ENCODE measurements at places on chromosomes 3 and 15.

GRCh38 chr15:54521206-54521605 lies 543.0 kb downstream of the UNC13C start:
- DNase-seq, result no peak

DNA sequence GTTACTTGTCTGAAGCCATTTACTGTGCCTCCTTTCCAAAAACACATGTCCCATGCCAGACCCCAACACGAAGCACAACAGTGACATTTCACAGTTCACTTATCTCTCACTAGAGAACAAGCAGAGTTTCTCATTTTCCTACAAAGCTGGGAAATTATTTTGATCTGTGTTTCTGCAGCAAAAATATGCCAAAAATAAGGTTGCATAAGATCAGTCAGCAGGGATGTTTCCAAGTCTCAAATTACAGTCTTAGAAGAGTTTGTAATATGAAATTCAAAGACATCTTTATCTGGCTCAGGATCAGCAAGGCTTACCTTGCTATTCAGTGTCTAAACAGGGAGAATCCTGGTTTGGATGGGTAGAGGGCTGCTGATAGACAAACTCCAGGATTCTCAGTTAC lies 75.5 kb downstream of the GJD2 start:
- no peak for DNase-seq

- no peak for DNase-seq
Measured at GRCh38 chr3:171001957-171002694, 24.4 kb downstream of the SLC2A2 start.

GRCh38 chr3:132231633-132232032 lies 85.6 kb upstream of the ACP3 start:
- no peak for DNase-seq

- no peak for DNase-seq
Measured at GRCh38 chr3:7766530-7766929, 735.1 kb upstream of the LMCD1 start.

DNA sequence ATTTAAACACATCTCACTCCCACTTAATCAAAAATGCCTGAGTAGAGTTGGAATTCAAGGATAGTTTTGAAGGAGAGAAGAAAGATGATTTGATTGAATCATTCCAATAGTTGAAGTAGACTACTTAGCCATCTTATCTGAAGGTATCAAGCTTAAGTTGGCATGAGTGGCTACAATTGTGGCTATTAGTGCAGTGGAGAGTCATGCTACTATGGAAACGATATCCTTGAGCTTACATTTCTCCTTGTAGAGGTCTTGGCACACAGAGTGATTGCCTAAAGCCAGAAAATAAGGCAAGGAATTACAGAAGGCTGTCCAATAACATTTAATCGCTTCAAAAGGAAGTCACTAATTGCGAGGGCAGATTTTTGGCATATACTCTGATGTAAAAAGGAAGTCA lies 1022.7 kb downstream of the IGSF11 start:
- no peak for DNase-seq

- DNase-seq, result no peak
Measured at GRCh38 chr3:159632128-159632527, 356.5 kb upstream of the IL12A start.

- DNase-seq, result no peak
Measured at GRCh38 chr3:59189526-59189925, 139.7 kb upstream of the CFAP20DC start.

GRCh38 chr15:68211656-68212320 lies 6.7 kb upstream of the CALML4 start:
- no peak for DNase-seq

DNA sequence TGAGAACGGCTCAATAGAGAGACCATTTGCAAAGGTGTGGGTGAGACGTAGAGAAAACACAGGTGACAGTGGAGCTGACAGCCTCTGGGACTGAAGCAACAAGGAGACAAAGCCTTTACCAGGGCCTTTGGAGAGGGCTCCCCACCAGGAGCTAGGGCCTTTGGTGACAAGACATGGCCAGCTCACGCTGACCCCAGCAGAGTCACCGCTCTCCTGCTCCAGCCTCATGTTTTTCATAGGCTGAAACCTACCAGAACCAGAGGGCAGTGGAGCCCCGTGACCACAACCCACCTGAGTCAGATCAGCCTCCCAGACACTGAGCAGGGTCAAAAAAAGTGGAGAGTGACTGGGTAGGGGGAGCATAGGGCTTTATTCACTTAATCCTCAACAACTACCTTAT lies 214.7 kb downstream of the SHQ1 start:
- DNase-seq, result no peak

- DNase-seq, result no peak
Measured at GRCh38 chr3:154515921-154516320, 85.9 kb upstream of the GPR149 start.

GRCh38 chr3:118635711-118636110 lies 398.9 kb downstream of the IGSF11 start:
- no peak for DNase-seq

GRCh38 chr15:101045236-101045646 lies 126.1 kb downstream of the LRRK1 start:
- DNase-seq, result no peak

GRCh38 chr3:144182501-144182900 lies 210.9 kb downstream of the DIPK2A start:
- DNase-seq, result no peak

DNA sequence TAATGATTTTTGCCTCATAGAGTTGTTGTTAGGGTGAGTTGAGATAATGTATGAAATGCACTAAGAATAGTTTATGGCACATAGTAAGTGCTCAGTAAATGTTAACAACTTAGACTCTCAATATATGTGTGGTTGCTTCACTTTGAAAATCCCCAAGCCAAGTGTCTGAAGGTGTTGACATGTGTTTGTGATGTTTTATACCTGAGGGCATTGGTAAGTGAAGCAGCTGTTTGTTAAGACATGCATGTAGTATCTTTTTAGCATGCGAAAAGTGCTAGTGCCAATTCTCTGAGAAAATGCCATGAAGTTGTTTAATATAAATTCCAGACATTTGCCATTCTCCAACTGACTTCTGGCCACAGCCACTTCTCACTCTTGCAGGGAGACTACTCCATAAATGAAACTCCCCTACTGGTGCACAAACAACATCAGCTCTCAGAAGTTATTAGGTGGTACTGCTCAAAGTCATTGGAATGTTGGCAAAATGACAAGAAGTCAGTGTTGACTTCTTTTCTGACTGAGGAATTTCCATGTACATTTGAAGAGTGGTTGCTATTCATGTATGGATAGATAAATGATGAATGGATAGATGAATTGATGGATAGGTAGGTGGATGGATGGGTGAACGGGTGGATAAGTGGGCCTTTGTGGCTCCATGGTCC lies 103.6 kb upstream of the NUDT16 start:
- DNase-seq, result no peak

DNA sequence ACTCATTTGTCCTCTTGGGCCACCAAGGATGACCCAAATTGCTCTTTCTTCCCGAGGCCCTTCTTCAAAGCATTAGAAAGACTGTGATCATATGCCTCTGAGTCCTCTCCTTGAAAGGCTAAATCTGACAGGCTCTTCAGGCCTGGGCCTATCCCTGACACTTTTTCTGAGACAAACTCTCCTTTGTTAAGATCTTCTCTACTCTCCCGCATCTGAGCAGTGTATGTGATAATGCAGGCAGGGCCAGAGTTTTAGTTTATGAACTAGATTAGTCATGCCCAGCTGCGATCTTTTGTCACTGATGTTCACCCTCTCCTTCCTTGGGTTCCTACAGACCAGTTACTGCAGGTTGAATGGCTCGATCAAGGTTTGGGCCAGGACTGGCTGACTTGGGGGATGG lies 39.2 kb downstream of the MASP1 start:
- no peak for DNase-seq

DNA sequence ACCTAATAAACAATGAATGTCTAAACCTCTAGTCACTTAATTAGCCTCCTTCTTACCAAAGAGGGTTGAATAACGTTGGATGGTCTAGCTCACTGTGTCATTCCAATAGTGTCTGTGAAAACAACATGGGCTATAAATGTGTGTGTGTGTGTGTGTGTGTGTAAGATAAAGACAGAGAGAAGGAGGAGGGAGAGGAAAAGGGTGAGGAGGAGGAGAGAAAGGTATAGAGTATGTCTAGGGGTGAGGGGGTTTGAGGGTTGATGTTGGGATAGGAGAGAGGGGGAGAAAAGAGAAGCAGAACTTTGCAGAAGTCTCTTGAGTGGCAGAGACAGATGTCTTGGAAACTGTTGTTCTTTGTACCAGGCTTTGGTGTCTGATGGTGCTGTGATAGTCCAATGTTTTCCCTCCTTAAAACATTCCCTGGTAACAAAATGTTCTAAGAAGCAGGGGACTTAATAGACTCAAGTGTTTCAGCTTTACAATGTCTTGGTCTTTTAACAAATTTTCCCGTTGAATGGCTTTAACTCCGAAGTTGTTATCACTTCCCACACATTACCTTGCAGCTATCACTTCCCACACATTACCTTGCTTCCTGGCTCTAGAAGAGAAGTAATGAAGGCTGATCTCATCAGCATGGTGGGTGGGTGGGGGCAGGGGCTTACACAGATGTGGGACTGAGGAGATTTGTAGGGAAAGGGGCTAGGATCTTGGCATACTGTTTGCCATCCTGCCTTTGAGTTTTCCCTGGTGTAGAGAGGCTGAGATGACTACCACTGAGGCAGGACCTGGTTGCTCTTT lies 57.8 kb upstream of the ETV5 start:
- no peak for DNase-seq

- DNase-seq, result no peak
Measured at GRCh38 chr3:157086775-157087174, 73.2 kb downstream of the CCNL1 start.

DNA sequence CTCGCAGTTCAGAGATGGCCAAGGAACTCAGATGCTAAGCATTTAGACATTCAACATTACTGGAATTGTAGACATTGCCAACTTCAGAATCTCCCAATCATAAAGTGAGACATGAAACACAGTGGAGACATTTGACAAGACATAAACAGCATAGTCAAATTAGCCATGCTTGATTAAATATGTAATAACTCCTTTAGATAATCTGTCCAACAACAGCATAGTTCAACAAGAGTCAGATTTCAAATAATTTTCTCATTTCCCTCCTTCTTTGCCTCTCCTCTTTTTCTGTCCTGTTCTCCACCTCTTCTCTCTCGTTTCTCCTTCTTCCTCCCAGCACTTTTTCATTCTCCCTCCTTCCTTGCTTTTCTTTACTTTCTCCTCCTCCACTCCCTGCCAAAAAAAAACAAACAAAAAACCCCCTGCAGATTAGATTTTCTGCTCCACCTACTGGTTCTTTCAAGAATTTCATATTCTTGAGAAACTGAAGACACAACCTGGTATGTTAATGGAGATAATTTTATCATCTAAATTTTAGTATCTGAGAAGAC lies 20.2 kb downstream of the CPOX start:
- DNase-seq, result peak; percentile 41

- DNase-seq, result no peak
Measured at GRCh38 chr3:177932346-177932745, 603.9 kb upstream of the KCNMB2 start.

DNA sequence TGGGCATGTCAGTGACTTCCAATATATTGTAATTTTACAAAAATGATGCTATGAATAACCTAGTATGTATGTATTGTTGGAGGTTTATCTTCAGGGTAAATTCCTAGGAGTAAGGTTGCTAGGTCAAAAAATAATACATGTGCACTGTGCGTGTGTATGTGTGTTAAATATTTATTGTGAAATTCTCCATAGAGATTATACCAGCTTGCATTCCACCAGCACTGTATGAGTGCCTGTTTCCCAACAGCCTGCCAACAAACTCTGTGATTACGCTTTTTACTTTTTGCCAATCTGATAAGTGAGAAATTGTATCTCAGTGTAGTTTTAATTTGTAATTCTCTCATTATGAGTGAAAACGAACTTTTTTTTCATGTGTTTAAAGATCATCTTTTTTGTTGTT lies 12.6 kb upstream of the IGF2BP2 start:
- DNase-seq, result no peak

DNA sequence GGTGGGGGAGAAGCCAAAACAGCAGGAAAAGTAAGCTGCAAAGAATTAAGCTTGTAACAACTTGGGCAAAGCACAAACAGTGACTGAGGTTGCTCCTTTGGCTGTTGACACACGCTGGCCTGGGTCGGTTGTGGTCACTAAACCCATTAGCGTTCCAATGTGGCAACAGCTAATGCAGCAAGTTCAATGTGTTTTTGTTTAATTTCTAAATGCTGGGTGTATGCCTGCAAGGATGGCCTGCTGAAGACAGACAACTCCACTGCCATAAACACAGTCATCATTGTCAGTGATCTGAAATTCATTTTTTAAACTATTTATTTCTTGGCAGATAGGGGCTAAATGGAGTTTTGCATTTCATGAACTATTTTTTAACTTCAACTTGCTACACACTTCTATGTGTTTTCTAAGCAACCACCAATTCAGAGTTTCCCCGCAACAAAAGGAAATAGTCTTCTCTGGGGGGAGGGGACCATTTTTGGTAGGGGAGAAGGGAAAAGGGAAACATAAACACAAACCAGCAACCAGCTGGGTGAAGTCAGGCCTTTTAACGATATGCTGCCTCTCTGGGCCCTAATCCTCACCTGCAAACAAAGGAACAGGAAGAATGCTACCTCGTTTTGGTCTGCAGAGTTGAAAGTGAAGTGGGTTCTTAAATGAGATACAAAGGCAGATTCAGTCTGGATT lies 34.8 kb upstream of the WNT5A start:
- DNase-seq, result no peak

- no peak for DNase-seq
Measured at GRCh38 chr15:68621535-68621934, 42.7 kb downstream of the CORO2B start.

DNA sequence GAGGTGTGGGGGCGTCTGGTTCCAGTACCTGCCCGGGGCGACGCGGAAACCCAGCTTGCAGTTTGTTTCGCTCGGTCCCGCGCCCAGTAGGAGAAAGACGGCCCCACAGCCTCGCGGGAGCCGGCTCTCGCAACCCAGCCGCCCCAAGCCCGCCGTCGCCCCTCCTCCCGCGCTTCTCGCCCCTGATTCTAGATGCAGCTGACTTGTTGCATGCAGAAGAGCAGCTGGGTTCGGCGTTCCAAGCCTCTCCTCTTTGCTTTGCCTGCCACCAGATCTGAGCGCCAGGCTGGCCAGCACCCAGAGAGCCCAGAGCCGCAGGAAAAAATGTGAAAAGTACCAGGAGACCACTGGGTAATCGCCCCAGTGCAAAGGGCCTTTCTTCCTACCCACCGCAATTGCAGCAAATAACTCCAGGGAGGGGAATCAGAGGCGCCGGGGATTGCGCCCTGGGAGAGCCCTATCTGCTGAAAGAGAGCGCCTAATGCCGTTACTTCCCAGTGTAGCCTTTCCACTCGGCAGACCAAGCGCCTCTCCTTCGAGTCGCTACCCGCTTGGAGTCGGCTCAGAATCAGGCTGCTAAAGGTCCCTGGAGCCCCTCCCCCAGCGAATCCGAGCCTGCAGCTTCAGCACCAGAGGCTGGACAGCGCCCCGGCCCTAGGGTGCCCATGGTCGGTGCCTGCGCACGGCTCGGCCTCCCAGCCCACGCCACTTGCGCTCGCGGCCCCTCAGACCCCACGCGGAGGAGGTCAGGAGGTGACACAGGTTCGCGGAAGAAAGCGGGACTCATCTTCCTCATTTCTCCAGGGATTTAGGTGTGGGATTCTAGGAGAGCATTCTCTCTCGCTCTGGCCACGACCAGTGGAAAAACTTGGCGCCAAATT lies 15.7 kb upstream of the AEN start:
- peak; percentile 36 for DNase-seq

Measured in GM10248 (cell line).